Fibroblast of lung (primary cell): ENCODE measurements at places on chromosomes 13 and 19. TPM values are rescaled to one million over a fixed set of nuclear protein-coding genes. Genes with fewer than 3 reads are reported as not detected.

DNA sequence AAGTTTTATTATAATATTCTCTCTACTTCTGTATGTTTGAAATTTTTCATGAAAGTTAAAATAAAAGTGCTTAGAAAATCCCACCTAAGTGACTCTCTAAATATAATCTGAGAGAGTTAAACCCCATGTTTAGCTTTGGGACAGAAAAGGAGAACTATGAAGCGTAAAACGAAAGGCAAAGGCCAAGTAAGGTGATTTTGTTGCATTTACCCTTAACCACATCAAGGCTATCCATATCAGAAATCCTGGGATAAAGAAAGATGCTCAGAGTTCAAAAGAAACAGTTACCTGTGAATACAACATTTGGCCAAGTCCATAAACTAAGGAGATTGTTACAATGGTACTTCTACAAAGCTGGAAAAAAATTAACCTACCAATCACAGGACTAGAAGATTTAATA lies 31.3 kb downstream of the UBL3 start:
- H3K36me3 ChIP-seq, result no peaks in the 10 kb centered on the region
- no peaks in the 10 kb centered on the region for H3K4me1 ChIP-seq
- no peak overlapping the region for H3K27ac ChIP-seq
- DNase-seq, result no peak

GRCh38 chr13:62087124-62087523 lies 671.5 kb upstream of the PCDH20 start:
- no peak for DNase-seq
- H3K4me3 ChIP-seq, result no peak overlapping the region
- H3K4me1 ChIP-seq, result no peaks in the 10 kb centered on the region
- no peaks in the 10 kb centered on the region for H3K36me3 ChIP-seq
- no peak overlapping the region for H3K27ac ChIP-seq
- no peaks in the 10 kb centered on the region for H3K27me3 ChIP-seq

GRCh38 chr19:28943651-28944050 lies 269.3 kb downstream of the UQCRFS1 start:
- no peaks in the 10 kb centered on the region for H3K36me3 ChIP-seq
- no peak overlapping the region for H3K4me3 ChIP-seq
- H3K4me1 ChIP-seq, result peaks cover 13% of the 10 kb centered on the region

GRCh38 chr13:98246538-98247172 lies 69.6 kb upstream of the RNF113B start:
- no peak overlapping the region for H3K27ac ChIP-seq
- no peaks in the 10 kb centered on the region for H3K36me3 ChIP-seq
- DNase-seq, result no peak
- no peaks in the 10 kb centered on the region for H3K27me3 ChIP-seq
- H3K4me1 ChIP-seq, result no peaks in the 10 kb centered on the region

DNA sequence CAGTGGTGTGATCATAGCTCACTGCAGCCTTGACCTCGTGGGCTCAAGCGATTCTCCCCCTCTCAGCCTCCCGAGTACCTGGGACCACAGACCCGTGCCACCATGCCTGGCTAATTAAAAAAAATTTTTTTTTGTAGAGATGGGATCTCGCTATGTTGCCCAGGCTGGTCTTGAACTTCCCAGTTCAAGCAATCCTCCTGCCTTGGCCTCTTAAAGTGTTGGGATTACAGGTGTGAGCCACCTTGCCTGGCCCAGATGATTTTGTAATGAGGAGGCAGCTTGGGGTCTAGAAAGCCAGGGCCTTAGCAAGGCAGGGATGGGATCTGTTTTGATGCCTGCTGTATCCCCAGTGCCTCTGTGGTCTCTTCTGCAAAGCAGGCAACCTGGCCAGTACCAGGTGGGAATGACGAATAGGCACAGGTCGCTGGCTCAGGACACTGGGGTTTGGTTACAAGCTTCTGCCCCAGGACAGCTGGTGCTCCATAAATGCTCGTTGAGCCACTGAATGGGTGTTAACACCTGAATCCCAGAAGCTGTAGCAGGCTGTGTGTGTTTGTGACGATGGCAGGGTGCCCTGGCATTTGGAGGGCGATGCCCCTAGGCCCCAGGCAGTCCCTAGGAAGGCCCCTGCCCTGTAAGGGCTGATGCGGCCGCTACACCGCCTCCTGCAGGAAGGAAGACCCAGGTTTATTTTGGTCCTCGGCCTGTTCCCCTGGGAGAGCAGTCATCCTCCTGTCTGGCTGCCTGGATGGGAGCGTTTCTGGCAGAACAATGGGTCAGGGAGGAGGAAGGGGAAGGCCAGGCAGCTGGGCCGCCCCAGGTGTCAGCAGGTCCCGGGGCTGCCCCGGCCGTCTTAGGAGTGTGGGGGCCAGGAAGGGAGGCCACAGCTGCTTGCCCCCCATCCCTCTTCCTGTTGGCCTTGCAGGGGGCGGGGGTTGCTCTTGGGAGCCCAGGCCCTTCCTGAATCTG lies 8.6 kb downstream of the TNFAIP8L1 start:
- no peak for DNase-seq
- H3K36me3 ChIP-seq, result peaks cover 6% of the 10 kb centered on the region
- no peak overlapping the region for H3K27ac ChIP-seq
- H3K4me3 ChIP-seq, result no peak overlapping the region
- H3K4me1 ChIP-seq, result peaks cover 5% of the 10 kb centered on the region

GRCh38 chr19:8403098-8403819 lies 9.8 kb upstream of the MARCHF2 start:
- H3K27ac ChIP-seq, result no peak overlapping the region
- H3K4me1 ChIP-seq, result no peaks in the 10 kb centered on the region
- peaks cover 8% of the 10 kb centered on the region for H3K36me3 ChIP-seq
- DNase-seq, result no peak

GRCh38 chr19:32631381-32631780 lies 43.6 kb downstream of the ANKRD27 start:
- peaks cover 14% of the 10 kb centered on the region for H3K36me3 ChIP-seq
- H3K4me3 ChIP-seq, result no peak overlapping the region
- no peaks in the 10 kb centered on the region for H3K4me1 ChIP-seq
- no peak for DNase-seq
- H3K27ac ChIP-seq, result no peak overlapping the region

- H3K27ac ChIP-seq, result no peak overlapping the region
- H3K4me3 ChIP-seq, result no peak overlapping the region
- H3K36me3 ChIP-seq, result no peaks in the 10 kb centered on the region
These were observed 25.1 kb downstream of the TMEM161A start for GRCh38 chr19:19113040-19113626.

DNA sequence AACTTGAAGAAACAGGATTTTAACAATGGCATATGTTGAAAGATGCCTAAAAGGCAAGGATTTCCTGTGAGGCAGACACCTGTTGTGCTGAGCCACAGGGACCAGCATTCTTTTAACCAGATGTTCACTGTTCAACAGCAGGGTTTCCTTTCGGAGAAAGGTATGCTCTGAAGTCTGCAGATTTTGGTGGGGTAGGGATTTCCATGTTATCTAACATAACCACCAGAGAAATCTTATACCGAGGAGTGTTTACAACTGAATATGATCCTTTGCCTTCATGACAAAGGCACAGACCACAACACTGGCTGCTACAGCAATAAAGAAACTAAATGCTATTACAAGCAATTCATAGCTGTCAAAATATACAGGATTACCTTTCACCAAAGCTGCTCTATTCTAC lies 48.1 kb downstream of the MPHOSPH8 start:
- H3K27ac ChIP-seq, result no peak overlapping the region
- no peak for DNase-seq
- H3K4me3 ChIP-seq, result no peak overlapping the region
- no peaks in the 10 kb centered on the region for H3K4me1 ChIP-seq
- H3K27me3 ChIP-seq, result no peaks in the 10 kb centered on the region

GRCh38 chr13:30486230-30487074 lies 20.7 kb upstream of the HMGB1 start:
- H3K4me3 ChIP-seq, result no peak overlapping the region
- no peaks in the 10 kb centered on the region for H3K36me3 ChIP-seq
- H3K27me3 ChIP-seq, result peaks cover 2% of the 10 kb centered on the region

GRCh38 chr13:44188257-44188656 lies 185.4 kb upstream of the SERP2 start:
- no peaks in the 10 kb centered on the region for H3K36me3 ChIP-seq
- no peaks in the 10 kb centered on the region for H3K27me3 ChIP-seq
- DNase-seq, result peak; percentile 36
- H3K27ac ChIP-seq, result no peak overlapping the region

GRCh38 chr13:107375701-107376340 lies 807.9 kb upstream of the ARGLU1 start:
- no peak overlapping the region for H3K4me3 ChIP-seq
- H3K4me1 ChIP-seq, result no peaks in the 10 kb centered on the region
- DNase-seq, result no peak
- no peak overlapping the region for H3K27ac ChIP-seq

GRCh38 chr13:24173795-24174194 lies 13.3 kb downstream of the SPATA13 start:
- peak; percentile 34 for DNase-seq
- H3K27me3 ChIP-seq, result no peaks in the 10 kb centered on the region
- no peak overlapping the region for H3K4me3 ChIP-seq

TEX30 gene
- polyA plus RNA-seq, result 12.7 and 21.5 TPM in 2 replicates

PRTN3 gene
- polyA plus RNA-seq, result not detected in 2 replicates

ZNF90 gene
- 1.3 and 3.2 TPM in 2 replicates for polyA plus RNA-seq

PPAN gene
- polyA plus RNA-seq, result 15.3 and 19.7 TPM in 2 replicates

SIGLEC10 gene
- polyA plus RNA-seq, result not detected in 2 replicates

ZNF486 gene
- 4.0 and 4.5 TPM in 2 replicates for polyA plus RNA-seq

PSG4 gene
- 171 and 387 TPM in 2 replicates for polyA plus RNA-seq

FFAR3 gene
- polyA plus RNA-seq, result not detected in 2 replicates
